Bone marrow (tissue), 2 donors: ENCODE measurements at places on chromosomes 2 and 18.

GRCh38 chr18:76579301-76579695, 84.3 kb upstream of the ZNF516 start:
- no peak for DNase-seq

- DNase-seq: no peak
Observed at GRCh38 chr2:29892585-29893259, 28.7 kb downstream of the ALK start.

DNA sequence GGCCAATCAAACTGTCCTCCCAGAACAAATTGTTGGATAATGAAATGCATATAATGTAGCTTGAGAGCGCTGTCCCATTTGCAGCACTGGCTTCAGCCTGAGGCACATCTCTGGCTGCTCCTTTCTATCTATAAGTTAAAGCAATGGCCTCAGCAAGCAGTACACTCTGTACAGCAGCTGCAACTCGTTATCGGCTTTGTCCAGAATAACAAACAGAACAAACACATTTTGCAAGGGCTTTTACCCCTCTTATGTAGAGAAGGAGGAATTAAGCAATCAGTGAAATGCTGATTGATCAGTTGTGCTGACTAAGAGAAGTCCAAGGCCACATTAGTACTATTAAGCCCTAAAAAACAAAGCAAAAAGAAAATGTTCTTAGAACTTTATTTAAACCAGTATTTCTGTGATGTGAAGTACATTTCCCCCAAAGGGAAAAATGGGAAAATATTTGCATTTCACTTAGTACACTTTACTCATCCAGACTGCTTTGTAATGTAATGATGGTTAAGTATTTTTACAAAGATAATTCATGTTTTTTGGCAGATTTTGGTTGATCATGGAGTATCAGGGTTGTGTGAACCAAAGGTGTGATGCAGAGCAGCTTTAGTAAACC, 15.0 kb upstream of the CPS1 start:
- DNase-seq: no peak

- no peak for DNase-seq
Observed at GRCh38 chr2:167925758-167926157, 321.6 kb downstream of the STK39 start.

GRCh38 chr2:151114874-151115273, 146.8 kb downstream of the RBM43 start:
- DNase-seq: no peak

- no peak for DNase-seq
Observed at GRCh38 chr2:239193925-239194677, 206.7 kb downstream of the HDAC4 start.

- no peak for DNase-seq
Observed at GRCh38 chr2:201233812-201234662, 26.3 kb upstream of the CASP8 start.

GRCh38 chr18:78792736-78793135, 186.9 kb upstream of the SALL3 start:
- DNase-seq: no peak

DNA sequence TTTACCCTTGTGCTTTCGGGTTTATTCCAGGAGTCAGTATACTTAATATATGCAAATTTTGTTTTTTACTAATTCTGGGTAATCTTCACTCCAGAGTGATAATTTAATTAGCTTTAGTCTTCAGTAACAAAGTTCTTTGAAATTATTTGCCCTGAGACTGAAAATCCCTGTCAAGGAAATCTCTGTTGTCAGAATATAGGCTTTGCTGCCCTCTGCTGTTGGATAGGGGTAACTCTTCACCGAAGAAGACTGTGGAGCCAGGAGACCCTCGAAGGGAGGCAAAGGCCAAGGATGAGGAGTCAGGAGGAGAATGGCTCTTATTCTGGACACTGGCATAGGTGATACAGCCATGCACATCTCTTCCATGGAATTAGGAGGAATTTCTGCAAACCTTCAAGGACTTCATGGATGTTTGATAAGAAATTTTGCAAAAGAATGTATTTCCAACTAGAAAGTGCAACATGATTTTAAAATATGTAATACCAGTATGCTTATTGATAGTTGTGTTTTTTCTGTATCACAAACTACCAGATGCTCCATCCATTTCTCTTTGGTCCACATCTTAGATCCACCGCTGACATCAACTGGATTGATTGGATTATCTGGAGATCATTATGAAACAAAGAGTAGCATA, 182.3 kb downstream of the RDH14 start:
- no peak for DNase-seq

DNA sequence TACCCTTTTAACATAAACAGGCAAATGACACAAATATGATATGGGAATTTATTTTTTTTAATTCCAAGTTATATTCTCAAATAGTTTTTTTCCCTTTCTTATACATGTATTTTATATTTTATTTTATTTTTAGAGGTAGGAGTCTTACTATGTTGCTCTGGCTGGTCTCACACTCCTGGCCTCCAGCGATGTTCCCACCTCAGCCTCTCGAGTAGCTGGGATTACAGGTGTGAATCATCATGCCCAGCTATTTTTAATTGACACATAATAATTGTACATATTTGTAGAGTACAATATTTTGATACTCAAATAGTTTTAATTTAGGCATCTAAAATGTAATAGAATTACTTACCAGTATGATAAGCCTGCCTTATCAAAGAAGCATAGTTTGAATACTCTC, 12.2 kb downstream of the BAZ2B start:
- DNase-seq: no peak

GRCh38 chr2:29309090-29310029, 194.1 kb downstream of the CLIP4 start:
- DNase-seq: no peak

DNA sequence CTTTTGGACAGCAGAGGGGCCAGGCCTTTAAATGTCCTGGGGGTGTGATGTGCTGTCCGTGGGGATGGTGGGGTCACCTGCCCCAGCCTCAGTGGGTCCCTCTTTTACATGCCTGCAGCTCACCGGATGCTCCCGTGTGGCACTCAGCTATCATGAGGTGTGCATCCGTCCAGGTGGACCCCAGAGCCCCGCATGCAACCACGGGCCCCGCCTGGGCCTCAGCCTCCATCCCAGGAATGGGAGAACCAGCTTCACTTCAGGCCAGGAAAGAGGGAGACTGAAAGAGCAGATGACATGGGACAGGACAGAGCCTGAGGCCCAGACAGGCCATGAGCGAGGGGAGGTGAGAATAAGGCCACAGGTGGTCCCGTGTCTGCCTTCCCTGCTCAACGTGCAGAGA, 37.5 kb downstream of the RAMP1 start:
- no peak for DNase-seq

DNA sequence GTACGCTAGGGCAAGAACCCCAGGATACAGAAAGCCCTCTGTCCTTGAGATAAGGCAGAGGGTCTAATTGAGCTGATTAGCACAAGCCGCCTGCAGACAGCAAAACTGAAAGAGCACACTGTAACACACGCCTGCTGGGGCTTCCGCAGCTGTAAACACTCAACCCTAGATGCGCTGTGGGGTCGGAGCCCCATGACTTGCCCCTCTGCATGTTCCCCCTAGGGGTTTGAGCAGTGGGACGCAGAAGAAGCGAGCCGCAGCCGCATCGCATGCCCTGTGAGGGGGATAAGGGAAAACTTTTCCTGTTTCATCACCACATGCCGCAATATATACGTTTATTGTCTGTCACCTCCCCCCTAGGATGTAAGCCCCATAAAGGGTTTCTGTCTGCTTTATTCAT, 384.6 kb downstream of the PLCL1 start:
- no peak for DNase-seq

DNA sequence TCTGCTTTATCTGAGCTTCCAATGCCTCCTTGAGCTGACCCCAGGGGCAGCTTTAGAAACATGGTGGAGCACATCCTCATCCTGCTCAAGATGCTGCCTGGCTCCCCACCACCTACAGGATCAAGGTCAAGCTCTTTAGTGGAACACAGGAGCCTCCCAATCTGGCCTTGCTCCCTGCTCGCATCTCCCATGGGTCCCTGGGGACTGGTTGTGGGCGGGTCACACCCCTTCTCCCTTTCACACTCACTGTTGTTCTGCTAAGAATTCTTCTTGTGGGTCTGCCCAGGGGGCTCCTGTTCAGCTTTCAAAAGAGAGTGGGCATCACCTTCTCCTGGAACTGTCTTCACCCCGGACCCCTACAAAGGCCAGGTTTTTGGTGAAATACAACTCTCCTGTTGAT, 8.4 kb upstream of the NT5DC4 start:
- DNase-seq: no peak

DNA sequence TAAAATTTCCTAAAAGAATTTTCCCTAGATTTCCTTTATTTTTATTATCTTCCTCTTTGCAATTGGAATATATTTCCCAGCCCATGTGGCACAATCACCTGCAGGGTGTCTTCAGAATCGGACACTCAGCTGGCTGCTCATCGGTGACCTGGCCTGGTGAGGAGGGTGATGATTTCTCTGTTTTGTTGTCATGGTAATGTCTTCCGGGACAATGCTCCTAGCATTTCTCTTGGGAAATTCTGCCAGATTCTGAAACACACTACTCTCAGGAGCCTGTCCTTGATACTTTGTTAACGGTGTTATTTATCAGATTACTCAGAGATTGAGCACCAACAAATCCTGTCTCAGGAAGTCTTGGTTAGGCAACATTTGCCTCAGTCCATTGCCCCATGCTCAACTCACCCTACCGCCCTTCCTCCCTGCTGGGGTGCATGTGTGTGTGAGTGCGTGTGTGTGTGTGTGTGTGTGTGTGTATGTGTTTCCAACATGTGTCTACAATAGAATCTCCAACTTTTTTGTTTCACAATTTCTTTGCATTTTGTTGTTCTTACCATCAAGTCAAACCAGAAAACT, 70.3 kb downstream of the MYT1L start:
- DNase-seq: no peak

DNA sequence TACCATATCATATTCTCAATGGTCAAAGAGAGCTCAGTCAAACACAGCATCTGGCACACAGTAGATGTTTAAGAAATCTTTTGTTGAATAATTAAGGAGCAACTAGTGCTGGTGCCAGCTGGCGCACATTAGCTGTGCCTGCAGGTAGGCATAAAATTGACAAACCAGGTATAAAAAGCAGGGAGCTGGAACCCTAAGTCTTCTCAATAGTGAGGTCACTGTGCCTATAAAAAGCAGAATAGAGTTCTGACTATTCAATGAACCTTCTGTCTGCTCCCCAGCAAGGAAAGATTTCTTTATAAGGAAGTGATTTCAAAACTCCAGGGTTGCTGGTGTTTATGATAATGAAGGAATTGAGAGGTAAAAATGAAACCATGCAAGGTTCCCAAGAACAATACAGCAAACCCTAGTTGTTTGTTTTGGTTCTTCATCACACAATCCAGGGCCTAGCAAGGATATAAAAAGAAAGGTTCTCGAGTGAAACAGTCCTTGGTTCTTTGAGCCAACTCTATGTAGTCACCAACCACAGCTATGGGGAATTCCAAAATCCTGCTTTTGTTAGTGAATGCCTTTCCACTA, 76.1 kb downstream of the THADA start:
- DNase-seq: no peak

GRCh38 chr2:55051026-55051866, 995 bp upstream of the RTN4 start:
- peak; percentile 68 for DNase-seq

- DNase-seq: no peak
Observed at GRCh38 chr18:63936932-63937393, 12.1 kb upstream of the HMSD start.

DNA sequence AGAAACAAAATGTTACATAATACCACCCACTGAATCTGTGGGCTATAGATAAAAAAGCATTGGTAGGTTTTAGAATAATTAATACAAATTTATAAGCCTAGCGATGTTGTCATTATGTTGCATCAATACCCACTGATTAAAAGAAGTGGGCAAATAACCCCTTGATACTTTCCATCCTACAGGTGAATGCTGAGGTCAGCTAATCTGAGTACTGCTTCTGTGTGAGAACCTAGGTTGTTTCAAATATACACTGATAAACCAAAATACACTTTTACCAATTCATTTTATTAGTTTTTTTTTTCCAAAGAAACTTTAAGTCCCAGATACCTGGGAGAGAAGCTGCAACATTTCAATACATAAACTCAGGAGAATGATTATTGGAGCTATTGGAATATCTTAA, 948.6 kb downstream of the LRP1B start:
- no peak for DNase-seq

DNA sequence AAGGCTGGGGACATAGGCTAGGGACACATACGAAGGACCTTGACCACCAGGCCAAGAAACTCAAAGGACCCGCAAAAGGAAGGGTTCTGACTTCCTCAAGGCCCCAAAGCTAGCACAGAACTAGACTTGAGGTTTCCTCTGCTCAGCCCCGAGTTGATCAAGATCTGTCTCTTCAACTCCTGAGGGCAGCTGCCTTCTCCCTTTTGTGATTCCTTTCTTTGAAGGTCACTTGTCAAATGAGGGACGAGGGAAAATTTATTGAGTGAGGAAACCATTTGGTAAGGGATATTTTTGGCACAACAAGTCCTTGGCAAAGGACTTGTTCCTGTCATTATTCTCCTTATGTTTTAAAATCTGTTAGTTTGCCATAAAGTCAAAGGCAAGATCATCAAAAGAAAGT, 12.3 kb upstream of the ROCK2 start:
- DNase-seq: no peak

DNA sequence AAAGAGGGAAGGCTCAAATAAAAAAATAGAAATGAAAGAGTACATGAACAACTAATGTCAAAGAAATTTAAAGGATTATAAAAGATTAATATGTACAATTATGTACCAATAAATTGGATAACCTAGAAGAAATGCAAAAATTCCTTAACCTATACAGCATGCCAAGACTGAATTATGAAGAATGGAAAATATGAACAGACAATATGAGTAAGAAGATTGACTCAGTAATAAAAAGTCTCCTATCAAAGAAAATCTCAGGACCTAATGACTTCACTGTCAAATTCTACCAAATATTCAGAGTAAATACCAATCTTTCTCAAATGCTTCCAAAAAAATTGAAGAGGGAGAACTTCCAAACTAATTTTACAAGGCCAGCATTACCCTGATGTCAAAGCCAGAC, 120.2 kb upstream of the SPOPL start:
- no peak for DNase-seq

- DNase-seq: no peak
Observed at GRCh38 chr2:192195548-192196418, 1.1 kb upstream of the TMEFF2 start.

- no peak for DNase-seq
Observed at GRCh38 chr2:113826346-113827285, 63.3 kb upstream of the ACTR3 start.

- DNase-seq: no peak
Observed at GRCh38 chr2:8059794-8060193, 622.1 kb upstream of the ID2 start.

DNA sequence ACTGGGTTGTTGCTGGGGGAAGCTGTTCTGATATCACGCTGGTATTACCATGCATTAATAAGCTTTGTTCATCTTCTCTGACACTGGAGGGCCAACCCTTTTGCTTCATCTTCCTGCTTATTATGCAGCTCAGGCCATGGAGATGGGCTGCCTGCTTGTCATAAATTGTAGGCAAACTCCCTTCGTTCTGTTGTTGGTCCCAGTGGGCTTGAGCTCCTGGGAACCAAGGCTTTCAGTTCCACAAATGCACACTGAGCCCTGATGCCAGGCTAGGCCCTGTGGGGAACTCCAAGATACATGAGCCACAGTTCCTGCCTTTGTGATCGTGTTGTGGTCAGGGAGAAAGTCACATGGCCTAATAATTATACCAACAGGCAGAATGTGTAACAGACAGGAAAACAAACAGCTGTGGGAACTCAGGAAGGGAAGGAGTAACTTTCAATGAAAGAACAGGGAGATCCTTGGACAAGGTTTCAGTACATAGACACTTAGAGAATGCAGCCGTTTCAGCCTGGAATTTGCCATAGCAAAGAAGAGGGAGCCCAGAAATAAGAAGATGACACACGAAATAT, 49.0 kb upstream of the BCL2L11 start:
- DNase-seq: no peak
